ENCODE measurements at places on chromosomes 12 and 14.
A peak's percentile ranks its signal among the peaks of the same experiment; 100 is the strongest.

GRCh38 chr14:95774265-95775160 is 60.6 kb upstream of the TCL1A start:
- DNase-seq, result peak; percentile 87

GRCh38 chr12:106106061-106106566 is 32.6 kb downstream of the NUAK1 start:
- DNase-seq, result no peak

DNA sequence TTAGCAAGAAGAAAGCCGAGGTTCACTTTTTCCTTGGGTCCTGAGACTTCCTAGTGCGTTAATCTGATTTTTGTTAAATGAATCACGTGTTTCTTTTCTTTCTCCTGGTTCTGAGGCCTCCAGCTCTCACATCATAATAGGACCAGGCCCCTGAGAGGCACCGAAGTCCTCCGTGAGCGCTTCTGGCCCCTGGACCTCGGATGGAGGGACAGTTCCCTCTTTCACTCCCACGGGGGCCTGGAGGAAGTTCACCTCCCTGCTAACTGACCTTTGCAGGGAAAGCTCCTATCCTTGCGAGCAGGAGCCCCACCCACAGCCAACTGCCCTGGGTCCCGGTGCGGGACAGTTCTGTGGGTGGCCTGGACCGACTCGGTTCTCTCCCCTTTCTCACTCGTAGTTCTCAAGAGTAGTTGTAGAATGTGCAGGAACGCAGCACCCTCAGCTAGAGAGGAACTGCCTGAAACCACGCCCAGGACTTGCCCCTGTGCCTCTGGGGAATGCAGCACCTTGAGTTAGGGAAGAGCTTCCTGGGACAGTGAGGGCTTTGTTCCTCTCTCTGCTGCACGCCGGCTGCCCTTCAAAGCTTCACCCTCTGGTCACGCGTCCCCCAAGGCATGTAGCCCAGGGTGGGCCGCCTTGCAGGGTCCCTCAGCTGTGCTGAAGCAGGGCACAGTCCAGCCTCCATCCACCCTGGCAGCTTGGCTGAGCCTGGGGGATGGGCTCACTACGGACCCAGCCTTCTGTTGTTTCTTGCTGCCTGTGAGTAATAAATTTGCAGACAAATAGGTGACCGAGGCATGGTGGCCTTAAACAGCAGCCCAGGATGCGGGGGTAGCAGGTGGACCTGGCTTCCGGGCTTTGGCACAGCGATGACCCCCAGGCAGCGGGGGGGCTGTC is 264.6 kb downstream of the ADGRD1 start:
- DNase-seq, result no peak

- DNase-seq, result no peak
These were observed 17.1 kb downstream of the HELB start for GRCh38 chr12:66319266-66319954.

GRCh38 chr12:111093428-111094142 is 173.2 kb upstream of the MYL2 start:
- no peak for DNase-seq

GRCh38 chr12:125332900-125333299 is 267.7 kb downstream of the AACS start:
- DNase-seq, result peak; percentile 73

DNA sequence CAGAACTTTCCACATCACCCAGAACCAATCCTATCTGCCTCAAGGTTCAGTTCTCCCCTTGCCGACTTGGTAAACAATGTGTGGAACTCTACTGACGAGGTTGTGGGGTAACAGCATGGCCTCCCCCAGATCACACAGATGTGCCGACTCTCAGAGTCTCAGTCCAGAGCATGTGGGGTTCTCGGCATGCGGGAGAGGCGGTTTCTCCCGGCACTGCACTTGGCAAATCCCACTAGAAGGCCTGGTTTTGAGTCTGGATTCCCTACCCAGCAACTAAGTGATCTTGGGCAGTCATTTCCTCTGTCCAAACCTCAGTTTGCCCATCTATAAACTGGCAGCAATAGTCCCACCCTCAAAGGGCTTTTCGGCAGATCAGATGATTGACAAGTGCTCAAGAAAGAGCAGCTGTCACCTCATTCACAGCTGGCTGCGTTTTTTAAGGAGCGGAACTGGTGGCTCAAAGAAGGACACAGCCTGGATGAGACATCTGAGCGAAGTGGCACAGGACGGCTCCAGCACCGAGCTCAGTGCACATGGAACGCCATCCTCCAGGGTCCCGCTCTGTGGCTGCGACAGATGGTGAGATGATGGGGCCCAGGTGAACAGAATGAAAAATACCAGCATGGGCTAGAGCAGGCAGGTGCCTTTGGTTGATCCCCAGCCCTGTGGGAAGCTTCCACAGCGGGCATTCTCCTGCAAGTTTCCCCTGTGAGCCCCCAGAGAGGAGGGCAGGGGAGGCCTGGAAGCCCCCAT is 7.3 kb downstream of the TESC start:
- DNase-seq, result no peak

DNA sequence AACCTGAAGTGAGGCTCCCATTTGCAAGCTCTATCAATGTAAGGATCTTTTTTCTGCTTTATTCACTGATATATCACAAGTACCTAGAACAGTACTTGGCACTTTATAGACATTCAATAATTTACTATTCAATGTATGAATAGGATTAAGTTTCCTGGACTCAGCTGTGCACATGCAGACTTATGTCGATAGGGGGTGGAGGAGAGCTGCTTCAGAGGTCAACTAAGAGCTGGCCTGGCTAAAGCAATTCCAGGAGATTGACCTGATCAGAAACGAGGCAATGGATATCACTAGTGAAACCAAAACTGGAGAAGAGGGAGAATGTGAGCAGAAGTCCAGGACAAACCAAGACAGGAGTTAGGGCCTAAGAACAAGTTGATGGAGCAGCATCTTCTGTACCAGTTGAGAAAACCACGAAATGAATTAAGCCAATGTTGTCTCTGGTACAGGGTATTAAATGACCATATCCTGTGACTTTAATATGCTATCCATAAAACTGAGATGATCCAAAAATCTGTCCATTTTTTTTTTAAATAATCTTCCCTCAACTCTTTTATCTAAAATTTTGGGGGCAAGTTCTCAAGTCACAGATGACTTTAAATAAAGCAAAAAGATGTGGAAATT is 169.2 kb downstream of the PIK3C2G start:
- no peak for DNase-seq

GRCh38 chr14:105761842-105762241 is 235.5 kb downstream of the TMEM121 start:
- no peak for DNase-seq

GRCh38 chr14:68506645-68507419 is 286.0 kb downstream of the ZFP36L1 start:
- no peak for DNase-seq

GRCh38 chr12:24025153-24025798 is 75.8 kb upstream of the SOX5 start:
- DNase-seq, result no peak

GRCh38 chr12:117155278-117156060 is 34.8 kb downstream of the FBXO21 start:
- peak; percentile 99 for DNase-seq

GRCh38 chr12:5650829-5651461 is 219.0 kb downstream of the NTF3 start:
- no peak for DNase-seq

- no peak for DNase-seq
These were observed 285.9 kb downstream of the BMP4 start for GRCh38 chr14:53670701-53671100.

DNA sequence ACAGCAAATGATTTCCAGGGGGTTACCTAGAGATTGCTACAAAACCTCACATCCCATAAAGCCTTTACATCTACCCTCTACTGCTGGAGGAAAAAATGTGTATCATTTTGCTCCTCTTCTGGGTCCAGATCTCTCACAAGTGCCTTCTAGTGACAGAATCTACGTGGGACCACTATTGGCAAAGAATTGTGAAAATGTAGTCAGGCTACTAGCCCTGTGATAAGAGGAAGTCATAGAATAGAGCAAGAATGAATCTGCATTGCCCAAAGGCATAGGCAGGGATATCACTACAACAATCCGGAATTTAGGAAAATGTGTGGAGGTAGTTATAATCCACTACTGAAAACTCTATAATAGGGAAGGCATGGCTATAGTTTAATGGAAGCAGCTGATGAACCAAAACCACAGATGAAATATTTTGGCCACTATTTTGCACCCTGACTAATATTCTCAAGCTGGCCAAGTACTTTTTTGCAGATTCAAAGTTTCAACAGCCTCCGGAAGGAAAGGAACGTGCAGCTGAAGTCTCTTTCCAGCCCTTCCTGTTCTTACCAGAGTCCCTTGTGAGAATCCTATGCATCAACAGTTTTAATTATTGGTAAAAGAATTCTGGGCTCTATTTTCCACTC is 176.8 kb downstream of the PHLDA1 start:
- DNase-seq, result no peak

Measured in H1 (cell line).